NCI-H345 (cell line): ENCODE measurements at places on chromosomes 3 and 15.
A peak's percentile ranks its signal among the peaks of the same experiment; 100 is the strongest.

DNA sequence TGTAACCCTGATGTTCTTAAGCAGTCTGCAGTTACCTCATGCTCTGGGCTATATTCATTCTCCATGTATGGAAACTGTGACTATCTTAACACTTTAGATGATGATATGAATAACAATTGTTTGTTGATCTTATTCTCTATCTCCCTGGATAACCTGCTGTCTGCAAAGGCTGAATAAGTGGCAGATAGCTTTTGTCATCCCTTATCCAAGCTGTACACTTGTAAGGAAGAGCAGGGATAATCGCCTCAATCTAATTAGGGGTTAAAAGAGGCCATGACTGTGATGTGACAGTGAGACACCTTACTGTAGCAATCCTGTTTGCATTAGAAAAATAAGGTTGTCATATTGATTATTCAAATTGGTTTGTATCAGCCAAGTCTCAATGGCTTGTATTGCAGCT is 123.9 kb downstream of the RSRC1 start:
- no peak for DNase-seq

DNA sequence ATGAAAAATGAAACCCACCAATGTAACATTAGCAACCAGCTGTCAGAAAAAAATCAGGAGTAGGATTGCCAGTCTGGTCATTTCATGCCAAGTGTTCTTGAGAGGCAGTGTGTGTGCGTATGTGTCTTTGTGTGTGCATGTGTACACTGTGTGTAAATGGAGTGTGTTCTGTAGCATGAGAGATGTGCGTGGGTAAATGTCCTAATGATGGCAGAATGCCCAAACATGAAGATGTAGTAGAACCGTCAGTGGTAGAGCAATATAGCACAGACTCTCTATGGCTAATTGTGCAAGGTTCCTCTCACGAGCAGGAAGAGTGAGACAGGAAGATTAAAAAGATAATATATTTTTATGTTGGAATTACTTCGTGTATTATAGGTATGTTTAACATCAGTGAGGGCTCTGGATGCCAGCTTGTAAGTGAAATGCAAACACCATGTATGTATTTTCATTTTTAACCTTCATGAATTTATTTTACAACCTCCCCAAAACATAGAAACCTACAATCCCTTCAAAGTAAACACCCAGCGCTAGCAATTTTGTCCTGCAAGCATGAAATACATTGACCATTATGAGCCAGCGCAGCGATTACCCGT is 1038.7 kb downstream of the IGSF11 start:
- DNase-seq, result peak; percentile 4

DNA sequence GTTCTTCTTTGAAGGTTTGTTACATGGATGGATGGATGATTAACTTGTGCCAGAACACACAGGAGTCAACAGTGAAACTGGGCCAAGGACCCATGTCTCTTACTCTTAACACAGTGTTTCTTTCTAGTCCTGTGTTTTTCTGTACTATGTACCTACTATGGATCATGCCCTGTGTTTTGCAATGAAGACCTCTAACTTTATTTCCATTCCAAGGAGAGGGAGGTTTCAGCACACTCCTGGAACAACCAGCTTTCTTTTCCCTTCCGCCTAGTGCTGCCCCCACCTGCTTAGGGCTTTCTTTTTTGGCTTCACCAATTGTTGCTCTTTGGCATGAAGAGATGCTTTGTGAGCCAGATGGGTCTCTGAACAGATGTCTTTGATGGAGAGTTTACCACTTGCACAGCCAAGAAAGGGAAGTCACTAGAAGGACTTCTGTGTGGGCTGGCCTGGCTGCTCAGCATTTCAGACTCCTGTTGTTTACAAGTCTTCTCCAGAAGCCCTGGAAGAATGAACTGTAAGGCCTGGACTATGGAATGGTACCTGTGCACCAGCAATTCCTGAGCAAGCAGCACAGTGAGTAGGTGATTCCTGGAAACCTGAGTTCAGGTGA is 44.5 kb downstream of the SNAPC5 start:
- DNase-seq, result no peak

GRCh38 chr3:97914388-97914787 is 57.8 kb downstream of the RIOX2 start:
- DNase-seq, result no peak

DNA sequence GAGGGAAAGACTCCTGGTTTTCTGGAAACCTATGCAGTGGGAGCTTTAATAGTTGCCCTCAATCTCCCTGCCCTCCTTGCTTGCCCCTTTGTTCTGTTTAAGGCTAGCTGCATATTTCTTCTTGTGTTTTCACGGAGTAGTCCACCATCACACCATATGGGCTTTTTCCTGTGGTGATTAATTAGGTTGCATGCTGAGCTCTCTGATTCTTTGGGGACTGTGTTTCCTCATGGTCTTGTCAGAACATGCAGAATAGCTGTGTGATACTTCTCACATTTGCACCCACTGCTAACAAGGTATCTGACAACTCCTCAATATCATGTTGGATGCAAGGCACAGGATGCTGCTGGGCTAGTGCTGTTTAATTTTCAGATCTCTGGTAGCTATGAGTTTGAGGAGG is 139.6 kb downstream of the PTPRG start:
- no peak for DNase-seq

DNA sequence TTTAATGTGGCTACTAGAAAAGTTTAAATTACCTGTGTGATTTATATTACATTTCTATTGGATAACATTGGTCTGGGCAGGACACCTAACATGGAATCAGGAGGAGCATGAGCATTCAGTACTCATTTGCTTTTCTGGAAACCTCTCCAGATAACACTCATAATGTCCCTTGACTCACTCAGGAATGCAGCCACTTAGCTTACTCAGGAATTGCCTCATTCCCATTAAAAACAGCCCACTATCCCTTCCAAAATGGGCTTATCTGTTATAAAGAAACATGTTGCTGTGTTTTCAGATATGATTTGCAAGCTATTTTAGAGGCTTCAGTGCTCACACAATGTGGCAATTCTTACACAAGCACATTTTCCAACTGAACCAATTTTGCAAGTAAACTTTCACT is 17.1 kb downstream of the GBE1 start:
- DNase-seq, result no peak

GRCh38 chr3:24688446-24689148 is 193.9 kb upstream of the THRB start:
- no peak for DNase-seq

DNA sequence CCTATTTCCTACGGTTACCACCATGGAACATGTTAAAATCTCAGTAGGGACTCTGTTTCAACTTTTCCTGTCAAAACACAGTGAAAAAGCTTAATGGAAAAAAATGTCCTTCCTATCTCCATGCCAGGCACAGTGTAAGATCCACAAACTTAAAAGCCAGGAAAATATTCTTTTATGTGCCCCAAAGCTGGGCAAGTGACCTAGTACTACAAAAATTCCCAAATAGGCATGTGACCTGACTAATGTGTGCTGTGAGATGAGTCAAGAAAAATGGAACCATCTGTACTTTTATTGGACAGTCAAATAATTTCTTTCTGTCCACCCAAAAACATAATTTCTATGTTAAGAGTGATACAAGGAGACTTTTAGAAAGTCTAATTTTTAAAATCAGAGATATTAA is 406.0 kb downstream of the ZBTB20 start:
- DNase-seq, result no peak

DNA sequence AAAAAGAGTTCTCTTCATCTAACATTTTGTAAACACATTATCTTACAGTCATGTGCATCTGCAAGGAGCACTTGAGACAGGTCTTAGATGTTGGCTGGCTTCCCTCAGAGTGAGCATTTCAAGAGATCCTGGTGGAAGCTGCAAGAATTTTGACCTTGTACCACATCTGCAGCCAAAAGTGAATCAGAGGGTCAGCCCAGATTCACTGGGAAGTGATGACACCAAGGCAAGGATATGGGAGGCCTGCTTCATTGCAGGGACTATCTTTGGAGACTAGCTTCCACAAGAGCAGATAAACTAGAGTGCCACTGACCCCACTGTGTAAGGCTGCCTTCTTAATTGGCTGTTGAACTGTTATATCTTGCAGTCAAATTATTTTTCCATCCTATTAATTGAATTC is 21.3 kb upstream of the GADL1 start:
- DNase-seq, result no peak

DNA sequence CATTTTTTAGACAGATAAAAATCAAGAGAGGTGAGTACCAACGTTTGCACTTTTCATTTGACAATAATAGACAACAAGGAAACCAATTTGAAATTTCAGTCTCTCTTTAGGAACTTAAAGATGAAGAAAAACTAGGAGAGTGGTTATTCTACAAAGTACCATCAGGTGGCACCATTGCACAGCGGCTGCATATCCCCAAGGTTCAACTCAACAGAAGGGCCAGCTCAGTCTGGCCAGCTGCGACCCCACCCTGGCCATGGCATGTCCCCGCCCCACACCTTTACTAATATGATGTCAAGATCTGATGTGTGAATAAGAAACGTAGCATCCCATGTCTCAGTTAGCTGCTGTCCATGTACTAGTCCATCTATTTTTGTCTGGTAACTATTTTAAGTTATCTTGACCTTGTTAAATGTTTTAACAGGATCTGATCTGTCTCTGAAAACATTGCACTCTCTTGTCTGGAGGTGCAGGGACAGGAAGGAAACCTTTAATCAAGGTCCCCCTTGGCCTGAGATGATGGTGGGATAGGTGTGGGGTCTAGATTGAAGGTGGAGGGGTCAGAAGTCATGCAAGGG is 35.5 kb upstream of the CGNL1 start:
- DNase-seq, result peak; percentile 45

- no peak for DNase-seq
Measured at GRCh38 chr3:161879470-161879869, 382.9 kb downstream of the OTOL1 start.

GRCh38 chr3:57009367-57009766 is 51.1 kb upstream of the SPATA12 start:
- no peak for DNase-seq

DNA sequence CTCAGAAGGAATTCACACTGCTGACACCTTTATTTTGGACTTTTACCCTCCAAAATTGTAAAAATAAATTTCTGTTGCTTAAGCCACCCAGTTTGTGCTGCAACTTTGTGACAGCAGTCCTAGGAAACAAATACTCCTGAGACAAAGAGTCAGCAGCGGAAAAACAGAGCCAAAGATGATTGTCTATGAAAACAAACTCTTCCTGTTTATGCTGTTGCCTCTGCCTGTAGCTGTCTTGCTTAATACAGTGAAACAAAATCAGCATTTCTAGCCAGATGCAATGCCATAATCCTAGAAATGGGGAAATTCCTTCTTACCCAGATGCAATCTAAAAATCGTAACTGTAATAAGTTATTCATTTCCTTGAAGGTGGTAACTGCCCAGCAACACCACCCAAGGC is 387.5 kb upstream of the ATP11B start:
- DNase-seq, result no peak
